Stimulated activated CD8-positive, alpha-beta memory T cell treated with anti-CD3 and anti-CD28 coated beads, Interleukin-15, amount 100 ng/mL, for 4 hours (primary cell): ENCODE measurements at places on chromosomes 1 and 21.

- DNase-seq = no peak
These were observed 164.5 kb upstream of the COA6 start for GRCh38 chr1:234208791-234209190.

DNA sequence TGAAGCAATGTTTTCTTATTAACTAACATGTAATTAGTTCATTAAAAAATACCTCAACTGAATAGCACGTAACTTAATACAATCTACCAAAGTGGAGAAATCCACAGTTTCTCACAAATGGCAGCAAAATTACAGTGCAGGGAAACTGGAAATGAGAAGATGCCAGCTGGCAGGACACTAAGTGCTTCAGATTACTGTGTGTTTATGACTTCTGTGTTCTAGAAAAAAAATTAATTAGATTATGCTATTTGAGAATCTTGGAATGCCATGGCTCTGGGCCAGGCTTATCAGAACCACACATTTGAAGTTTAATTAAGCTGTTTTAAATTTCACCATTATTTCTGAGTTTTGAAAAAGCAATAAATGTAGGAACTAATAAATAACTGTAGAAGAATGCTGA lies 357.6 kb downstream of the TGFB2 start:
- no peak for DNase-seq

- DNase-seq = no peak
These were observed 4.1 kb upstream of the HPDL start for GRCh38 chr1:45322486-45323040.

GRCh38 chr1:180230791-180231505 lies 884 bp downstream of the LHX4 start:
- DNase-seq = no peak
